ENCODE measurements at places on chromosomes 16 and 17.

GRCh38 chr17:29358416-29358815 is 31.7 kb upstream of the TAOK1 start:
- DNase-seq, result no peak

GRCh38 chr17:53633856-53634255 is 188.9 kb upstream of the KIF2B start:
- no peak for DNase-seq

- DNase-seq, result no peak
Observed at GRCh38 chr16:7921345-7921744, 588.7 kb downstream of the RBFOX1 start.

- DNase-seq, result no peak
Observed at GRCh38 chr17:53722407-53722806, 100.3 kb upstream of the KIF2B start.

DNA sequence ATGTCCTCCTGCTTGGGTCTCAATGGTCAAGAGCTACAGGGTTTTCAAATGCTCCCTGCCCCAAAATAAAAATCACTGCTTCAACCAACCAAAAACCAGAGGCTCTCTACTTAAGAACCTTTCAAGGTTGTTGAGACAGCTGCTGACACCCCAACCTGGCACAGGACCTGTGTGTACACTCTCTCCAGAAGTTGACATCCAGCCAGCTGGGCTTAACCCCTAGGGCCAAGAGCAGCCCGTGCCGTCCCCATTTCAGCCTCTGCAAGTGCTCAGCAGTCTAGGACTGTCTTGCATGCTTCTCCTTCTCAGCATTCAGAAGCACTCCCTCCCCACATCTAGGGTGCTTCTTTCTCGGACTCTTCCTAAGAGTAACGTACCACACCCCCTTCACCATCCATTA is 59.0 kb upstream of the TRAP1 start:
- DNase-seq, result no peak

GRCh38 chr16:56012482-56012811 is 137.3 kb upstream of the CES5A start:
- no peak for DNase-seq

GRCh38 chr17:28864991-28865849 is 10.4 kb downstream of the ERAL1 start:
- no peak for DNase-seq
